ENCODE measurements at places on chromosomes 11 and 22. TPM values are rescaled to one million over a fixed set of nuclear protein-coding genes. Genes with fewer than 3 reads are reported as not detected.

Gene C11orf52
- not detected for total RNA-seq

Gene P2RX6
- total RNA-seq: not detected

Gene AQP11
- 5.9 TPM for total RNA-seq

Gene MAJIN
- total RNA-seq: not detected

Gene TRIM34
- 2.8 TPM for total RNA-seq

Gene KCNQ1OT1
- total RNA-seq: 2.8 TPM

Gene KCNQ1
- total RNA-seq: 0.31 TPM

Gene SLC5A12
- under 0.01 TPM for total RNA-seq

Gene APLNR
- total RNA-seq: 5.8 TPM

Gene HTATIP2
- total RNA-seq: 6.1 TPM

Gene MMP8
- 0.16 TPM for total RNA-seq

Gene MYO7A
- 0.47 TPM for total RNA-seq

Gene OR5P2
- not detected for total RNA-seq

Gene SLCO2B1
- total RNA-seq: 9.2 TPM

Gene C11orf54
- 39.6 TPM for total RNA-seq

Gene NXPE1
- total RNA-seq: not detected

Gene KRTAP5-1
- total RNA-seq: not detected

Gene GLYAT
- 0.31 TPM for total RNA-seq

Gene FADS3
- 34.0 TPM for total RNA-seq

Gene FAM83F
- 0.78 TPM for total RNA-seq

Gene NRGN
- 2.7 TPM for total RNA-seq

Gene FADS2
- 109 TPM for total RNA-seq

Gene BDNF
- 0.78 TPM for total RNA-seq

Data from occipital lobe (tissue), 3 donors.